ENCODE measurements at places on chromosomes 16 and 17.
A peak's percentile ranks its signal among the peaks of the same experiment; 100 is the strongest.

GRCh38 chr17:51662204-51663056, 402.1 kb downstream of the UTP18 start:
- no peak for ATAC-seq

- ATAC-seq = peak; percentile 27
Measured at GRCh38 chr16:85003725-85004586, 7.4 kb downstream of the ZDHHC7 start.

GRCh38 chr16:55384288-55385247, 60.6 kb downstream of the IRX6 start:
- ATAC-seq = no peak

DNA sequence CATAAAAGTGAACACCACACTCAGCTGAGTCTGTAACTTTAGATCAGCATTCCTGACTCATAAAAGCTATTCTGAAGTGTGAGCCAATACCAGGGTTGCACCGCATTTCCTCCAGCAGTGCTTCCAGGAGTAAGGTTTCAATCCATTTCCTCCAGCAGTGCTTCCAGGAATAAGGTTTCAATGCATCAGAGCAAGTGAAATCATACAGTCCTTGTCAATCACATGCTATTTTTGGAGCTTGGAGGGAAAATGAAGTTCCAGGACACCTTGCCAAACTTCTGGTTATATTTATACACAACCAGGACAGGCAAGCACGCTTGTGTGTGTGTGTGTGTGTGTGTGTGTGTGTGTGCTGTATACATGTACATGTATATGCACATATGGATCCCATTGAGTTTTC, 327.6 kb downstream of the GRIN2A start:
- ATAC-seq = no peak

- peak; percentile 63 for ATAC-seq
Measured at GRCh38 chr16:70396246-70396904, 42.5 kb downstream of the ST3GAL2 start.

DNA sequence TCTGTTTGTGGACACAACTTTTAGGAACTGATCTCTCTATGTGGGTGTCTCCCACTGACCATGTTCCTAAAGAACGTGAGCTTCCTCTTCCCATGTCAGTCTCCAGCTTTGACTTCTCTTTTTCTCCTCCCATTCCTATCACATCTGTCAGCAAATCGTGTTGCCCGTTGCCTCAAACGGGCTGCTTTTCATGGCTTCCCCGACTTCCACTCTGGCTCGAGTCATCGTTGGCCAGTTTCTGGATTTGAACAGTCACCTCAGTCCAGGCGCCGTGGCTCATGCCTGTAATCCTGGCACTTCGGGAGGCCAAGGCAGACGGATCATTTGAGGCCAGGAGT, 5.4 kb downstream of the ABCC1 start:
- no peak for ATAC-seq

DNA sequence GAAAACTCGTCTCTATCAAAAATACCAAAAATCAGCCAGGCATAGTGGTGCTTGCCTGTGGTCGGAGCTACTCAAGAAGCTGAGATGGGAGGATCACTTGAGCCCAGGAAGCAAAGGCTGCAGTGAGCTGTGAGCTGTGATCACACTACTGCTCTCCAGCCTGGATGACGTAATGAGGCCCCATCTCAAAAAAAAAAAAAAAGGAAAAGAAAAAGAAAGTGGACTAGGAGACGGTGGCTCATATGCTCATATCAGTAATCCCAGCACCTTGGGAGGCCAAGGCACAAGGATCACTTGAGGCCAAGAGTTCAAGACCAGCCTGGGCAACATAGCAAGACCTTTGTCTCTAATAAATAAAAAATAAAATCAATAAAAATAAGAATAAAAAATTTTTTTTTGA, 8.8 kb upstream of the SUMO2 start:
- no peak for ATAC-seq

DNA sequence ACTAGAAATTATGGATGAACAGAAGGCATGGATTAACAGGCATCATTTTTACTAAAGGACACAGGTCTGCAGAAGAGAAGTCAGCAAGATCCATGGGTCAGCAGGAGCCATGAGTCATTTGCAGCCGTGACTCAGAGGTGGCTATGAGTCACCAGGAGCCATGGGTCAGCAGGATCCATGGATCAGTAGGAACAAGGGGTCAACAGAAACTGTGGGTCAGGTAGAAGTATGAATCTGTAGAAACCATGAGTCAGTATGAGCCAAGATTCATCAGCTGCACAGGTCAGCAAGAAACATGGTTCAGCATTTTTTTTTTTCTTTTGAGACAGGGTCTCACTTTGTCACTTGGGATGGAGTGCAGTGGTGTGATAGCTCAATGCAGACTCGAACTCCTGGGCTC, 58.2 kb upstream of the HS3ST4 start:
- ATAC-seq = no peak

GRCh38 chr17:16676676-16677268, 13.3 kb upstream of the CCDC144A start:
- ATAC-seq = no peak

GRCh38 chr17:39643271-39643670, 6.3 kb downstream of the STARD3 start:
- ATAC-seq = peak; percentile 68

GRCh38 chr17:79116575-79117368, 42.1 kb downstream of the ENGASE start:
- no peak for ATAC-seq

DNA sequence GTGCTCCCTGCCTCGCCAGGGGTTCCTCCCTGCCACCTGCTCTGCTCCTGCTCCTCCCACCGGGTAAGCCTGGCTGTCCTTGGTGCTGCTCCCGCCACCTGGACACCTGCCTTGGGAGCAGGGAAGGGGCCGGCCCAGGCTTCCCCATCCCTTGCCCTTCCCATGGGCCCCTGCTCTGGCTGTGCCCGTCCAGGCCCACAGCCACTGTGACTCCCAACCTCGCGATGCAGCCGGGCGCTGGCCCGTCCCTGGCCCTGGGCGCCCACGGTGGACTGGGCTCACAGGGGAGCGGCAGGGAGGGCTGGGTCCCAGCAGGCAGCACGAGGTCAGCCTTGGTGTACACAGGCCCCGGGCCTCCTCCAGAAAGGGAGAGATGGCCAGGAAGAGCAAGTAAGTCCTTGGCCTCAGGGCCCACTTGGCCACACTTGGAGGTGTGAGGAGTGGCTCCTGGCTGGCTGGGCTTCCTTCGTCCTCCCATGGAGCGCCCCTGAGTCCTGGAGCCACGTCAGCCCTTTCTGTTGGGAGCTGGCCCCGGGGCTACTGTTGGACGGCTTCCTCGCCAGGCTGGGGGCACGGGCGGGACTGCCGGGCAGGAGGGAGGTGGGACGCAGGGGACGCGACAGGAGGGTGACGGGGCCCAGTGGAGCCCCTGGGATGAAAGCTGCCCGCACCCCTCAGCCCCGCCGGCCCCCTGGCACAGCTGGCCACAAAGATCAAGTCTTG, 15.3 kb downstream of the ENGASE start:
- no peak for ATAC-seq

DNA sequence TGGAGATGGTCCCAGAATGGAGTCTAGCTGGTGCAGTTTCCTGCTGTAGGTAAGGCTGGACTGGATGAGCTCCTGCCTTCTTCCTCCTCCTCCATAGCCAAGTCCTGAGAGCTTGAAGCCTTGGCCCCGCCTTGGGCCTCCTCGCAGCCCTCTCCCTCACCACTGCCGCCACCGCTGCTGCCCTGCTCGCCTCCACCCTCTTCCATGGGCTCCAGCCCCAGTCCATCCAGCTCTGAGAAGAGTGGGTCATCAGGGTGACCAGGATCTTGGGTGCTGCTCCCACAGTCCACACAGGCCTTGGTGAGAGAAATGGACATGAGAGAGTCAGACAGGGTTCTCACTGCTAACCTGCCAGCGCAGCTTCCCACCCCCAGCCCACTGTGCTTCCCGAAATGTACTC, 11.2 kb downstream of the PER1 start:
- ATAC-seq = no peak

DNA sequence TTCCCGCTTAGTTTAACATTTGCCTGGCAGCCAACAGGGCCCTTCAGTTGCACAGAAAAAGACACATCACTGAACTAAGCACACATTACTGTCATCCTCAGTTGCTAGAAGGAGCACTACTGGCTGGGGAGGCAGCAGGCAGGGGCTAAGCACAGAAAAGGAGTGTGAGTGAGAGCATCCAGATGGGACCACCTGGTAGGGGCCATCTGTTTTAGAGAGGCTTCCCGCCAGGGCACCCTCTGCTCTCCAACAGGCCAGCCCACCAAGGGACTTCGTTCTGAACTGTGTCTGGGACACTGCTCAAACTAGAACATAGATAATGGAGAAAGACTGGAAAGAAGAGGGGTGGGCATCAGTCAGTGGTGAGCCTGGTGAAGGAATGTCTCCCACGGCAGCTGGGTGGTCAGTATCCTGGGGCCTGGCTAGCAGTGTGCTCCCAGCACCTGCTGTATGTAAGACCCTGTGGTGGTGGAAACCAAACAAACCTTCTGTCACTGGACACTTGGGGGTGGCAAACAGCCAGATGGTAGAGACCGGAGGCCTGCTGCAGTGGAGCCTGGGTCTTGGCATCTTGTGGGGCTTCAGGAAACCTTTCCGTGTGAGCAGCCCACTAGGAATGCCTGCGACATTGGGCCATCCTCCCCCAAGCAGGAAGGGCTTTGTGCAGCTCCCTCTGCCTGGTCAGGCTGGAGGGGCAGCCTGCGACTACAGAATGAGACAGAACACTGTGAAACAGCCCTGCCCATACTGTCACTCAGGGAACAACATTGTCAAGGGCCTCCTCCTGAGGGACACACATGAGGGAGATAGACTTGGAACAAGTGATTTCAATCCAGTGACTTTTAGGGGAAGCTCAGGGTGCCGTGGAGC, 12.8 kb upstream of the RANGRF start:
- ATAC-seq = no peak

DNA sequence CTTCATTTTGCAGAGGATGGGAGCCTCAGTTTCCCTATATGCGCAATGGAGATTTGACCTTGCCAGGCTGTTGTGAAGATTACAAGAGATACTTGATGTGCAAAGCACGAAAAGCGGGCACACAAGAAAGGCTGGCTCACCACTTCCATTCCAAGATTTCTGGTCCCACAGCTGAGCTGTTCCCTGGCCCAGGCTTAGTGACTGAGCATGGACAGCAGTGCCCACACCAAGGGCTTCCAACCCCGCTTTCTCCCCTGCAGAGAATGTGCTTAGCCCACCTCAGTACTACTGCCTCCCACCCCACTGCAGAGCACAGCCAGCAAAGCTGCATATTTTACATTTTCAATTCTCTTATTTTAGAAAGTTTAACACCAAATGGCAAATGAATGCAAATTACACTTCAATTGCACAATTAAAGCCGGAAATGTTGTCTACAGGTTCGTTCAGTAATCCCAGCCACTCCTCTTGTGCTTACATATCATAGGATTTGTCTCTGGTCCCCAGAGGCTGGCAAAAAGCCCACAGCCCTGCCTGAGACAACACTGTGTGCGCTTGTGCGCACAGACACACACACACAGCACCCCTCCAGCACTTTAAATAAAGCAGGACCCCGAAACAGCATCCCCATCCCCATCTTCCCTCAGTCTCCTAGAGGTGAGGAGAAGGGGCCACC, 51.8 kb downstream of the VAC14 start:
- ATAC-seq = no peak
